Stimulated activated CD8-positive, alpha-beta memory T cell treated with anti-CD3 and anti-CD28 coated beads, Interleukin-15, amount 100 ng/mL, for 48 hours (primary cell): ENCODE measurements at places on chromosomes 7 and 10.

DNA sequence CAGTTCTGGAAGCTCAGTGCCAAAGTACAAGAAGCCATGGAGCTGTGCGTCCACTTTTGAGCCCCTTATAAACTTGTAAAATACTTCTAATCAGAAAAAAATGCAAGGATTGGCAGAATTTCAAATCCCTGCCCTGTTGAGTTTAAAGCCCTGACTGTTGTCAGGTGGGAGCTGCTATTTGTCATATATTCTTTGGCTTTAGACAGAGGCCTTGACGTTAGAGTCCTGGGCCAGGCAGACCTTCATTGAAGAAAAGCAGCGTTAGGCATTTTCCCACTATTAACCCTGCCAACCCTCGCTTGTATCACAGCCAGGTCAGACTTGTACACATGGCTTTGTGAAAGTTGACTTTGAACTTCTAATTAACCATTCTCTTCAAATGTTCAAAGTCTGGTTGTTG, 155.4 kb downstream of the TWIST1 start:
- no peak for DNase-seq

- no peak for DNase-seq
Measured at GRCh38 chr7:121833991-121834390, 39.0 kb upstream of the PTPRZ1 start.

- no peak for DNase-seq
Measured at GRCh38 chr7:4561795-4562194, 120.3 kb upstream of the FOXK1 start.

DNA sequence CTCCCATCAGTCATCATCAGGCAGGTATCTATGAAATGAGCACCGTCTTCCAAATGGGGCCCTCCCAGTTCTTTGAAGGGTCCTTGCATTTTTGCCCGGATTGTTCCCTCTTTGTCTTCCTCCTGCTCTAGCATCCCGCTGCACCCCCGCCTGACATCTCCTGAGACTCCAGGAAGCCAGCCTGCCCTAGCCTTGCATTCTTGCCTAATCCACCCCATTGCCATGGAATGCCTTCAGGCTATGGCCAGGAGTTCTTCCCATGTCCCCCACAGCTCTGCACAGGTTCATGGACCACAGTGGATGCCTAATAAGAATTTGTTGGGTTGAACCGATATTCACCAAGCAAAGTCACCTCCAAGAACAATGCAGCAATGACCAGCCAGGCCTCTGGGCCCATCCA, 62.1 kb downstream of the ZMIZ1 start:
- DNase-seq, result no peak

DNA sequence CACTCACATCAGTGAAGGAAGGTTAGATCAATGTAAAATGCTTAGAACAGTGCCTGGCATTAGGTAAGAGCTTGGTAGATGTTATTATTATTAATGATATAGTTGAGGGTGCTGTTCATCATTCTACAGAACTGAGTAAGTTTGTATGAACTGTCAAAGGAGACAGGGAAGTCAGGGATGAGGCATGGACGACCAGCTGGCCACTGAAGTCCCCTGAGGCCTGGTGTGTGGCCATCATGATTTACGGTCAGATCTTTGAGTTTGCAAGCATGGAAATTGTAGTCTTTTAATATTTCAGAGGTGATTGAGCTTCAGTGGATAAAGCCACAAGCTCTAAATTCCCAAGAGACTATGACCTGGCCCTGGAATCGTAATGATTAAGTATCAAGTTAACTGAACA, 6.9 kb downstream of the ARMC3 start:
- no peak for DNase-seq

- DNase-seq, result no peak
Measured at GRCh38 chr7:51141451-51142003, 175.1 kb downstream of the COBL start.
